ENCODE measurements at places on chromosomes 13 and 19.
A peak's percentile ranks its signal among the peaks of the same experiment; 100 is the strongest.

DNA sequence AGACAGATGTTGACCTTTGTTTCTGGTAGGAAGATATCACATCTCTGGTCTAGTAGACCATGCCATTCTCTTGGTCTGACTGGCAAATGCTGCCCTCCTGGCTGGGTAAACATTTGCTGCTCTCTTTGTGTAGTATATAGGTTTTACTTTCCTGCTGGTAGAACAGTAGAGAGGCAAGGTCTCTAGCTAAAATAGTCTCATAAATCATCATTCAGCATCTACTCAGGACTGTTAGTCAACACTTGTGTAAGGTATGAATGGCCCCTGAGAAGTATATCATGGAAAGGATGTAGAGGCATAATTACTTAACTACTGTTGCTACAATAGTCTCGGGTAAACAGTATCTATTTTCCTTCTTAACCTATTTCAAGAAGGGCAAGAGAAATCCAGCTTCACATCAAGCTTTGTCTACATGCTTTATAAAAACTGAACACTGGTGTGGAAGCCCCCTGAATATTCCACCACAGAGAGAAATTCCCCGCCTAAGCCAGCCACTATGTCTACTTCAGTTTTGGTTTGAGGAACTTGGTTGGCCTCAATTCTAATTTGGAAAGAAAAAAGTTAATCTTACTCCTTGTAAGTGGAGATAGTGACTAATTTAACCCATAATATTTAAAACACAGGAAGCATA is 18.4 kb upstream of the MYCBP2 start:
- no peak for DNase-seq

GRCh38 chr13:51243832-51244231 is 21.6 kb downstream of the FAM124A start:
- no peak for DNase-seq

GRCh38 chr13:26236296-26236695 is 14.2 kb upstream of the RNF6 start:
- no peak for DNase-seq

- no peak for DNase-seq
Measured at GRCh38 chr13:87093399-87093798, 577.8 kb upstream of the SLITRK5 start.

DNA sequence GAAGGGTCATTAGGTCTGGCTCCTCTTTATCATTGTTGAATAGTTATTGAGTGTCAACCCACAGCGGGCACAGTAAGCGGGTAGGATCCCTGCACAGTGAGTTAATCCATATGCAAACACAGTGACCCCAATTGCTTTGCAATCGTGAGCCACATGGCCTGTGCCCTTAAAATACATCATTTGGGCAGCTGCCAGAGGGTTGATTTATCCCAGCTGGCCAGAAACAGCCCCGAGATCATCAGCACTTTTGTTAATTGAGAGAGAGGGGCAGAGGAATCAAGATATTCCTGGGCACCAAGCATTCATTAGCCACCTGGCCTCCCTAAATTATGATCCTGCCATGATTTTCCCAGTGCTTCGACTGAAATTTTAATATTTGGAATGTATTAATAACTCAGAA is 9.8 kb upstream of the CNMD start:
- peak; percentile 22 for DNase-seq

DNA sequence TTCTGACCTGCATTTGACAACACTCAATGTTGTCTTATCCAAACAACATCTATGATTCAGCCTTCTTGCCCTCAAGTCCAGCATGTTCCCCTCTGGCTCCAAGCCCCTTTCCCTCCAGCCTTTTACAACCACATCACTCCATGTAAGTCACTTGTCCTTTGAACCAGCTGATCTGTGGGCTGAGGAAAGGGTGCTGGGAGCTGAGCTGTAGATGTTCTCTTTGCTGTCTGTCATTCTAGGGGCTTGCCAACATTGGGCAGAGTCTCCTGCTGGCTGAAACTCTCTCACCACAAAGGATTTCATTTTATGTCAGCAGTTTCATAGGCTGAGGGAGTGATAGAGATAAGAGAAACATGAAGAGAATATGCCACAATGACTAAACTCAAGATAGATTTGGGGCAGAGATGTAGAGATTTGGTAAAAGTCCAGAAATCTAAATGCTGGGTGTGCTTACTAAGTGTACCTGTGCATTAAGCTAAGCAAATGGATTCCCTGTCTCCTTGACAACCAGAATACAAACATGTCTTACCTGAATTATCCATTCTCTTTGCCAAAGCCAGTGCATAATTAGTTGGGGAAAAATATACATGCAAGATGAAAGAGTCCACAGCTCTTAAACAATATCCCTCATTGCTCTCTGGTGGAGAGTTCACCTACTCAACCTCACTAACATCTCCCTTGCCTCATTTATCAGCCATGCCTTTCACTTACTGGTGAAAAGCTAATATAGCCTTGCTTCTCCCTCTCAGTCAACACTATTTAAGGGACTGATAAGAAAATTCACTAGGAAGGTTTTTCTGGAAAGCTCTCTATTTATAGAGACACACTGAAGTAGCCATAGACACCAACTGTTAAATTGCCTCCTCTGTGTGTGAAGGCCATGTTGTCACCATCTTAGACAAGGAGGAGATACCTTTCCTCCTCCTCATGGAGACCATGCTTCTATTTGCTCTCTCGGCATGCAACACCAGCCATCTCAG is 175.5 kb upstream of the SERP2 start:
- no peak for DNase-seq

- no peak for DNase-seq
Measured at GRCh38 chr13:74575729-74576125, 441.5 kb upstream of the KLF12 start.

DNA sequence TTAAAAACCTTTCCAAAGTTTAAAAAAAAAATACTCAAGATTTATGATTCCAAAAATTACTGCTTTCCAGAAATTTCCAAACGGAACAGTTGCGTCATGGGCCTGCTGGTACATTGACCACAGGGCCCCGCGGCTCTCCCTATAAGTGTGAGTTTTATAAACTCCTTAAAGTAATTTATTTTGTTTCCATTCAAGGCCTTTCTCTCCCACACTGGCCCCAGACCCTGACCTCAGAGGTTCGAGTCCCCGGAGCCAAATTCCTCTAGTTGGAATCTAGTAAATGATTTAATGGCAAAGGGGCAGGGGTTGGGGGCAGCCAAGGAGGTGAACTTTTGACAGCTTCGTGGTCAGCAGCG is 97.5 kb downstream of the INSR start:
- no peak for DNase-seq

- DNase-seq: no peak
Measured at GRCh38 chr19:6236310-6237291, 43.2 kb downstream of the MLLT1 start.

- DNase-seq: no peak
Measured at GRCh38 chr13:45174478-45174877, 26.4 kb downstream of the KCTD4 start.

DNA sequence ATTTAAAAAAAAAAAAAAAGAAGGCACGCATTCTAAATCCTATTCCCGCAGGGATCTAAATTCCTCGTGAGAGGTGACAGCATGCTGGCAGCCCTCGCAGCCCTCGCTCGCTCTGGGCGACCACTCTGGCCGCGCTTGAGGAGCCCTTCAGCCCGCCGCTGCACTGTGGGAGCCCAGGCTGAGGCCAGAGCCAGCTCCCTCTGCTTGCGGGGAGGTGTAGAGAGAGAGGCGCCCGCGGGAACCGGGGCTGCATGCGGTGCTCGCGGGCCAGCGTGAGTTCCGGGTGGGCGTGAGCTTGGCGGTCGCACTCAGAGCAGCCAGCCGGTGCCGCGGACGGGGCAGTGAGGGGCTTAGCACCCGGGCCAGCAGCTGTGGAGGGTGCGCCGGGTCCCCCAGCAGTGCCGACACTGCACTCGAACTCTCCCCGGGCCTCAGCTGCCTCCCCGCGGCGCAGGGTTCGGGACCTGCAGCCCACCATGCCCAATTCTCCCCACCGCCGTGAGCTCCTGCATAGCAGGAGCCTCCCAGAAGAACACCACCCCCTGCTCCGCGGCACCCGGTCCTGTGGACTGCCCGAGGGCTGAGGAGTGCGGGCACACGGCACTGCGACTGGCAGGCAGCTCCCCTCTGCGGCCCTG is 553.9 kb downstream of the LMO7 start:
- DNase-seq: no peak

DNA sequence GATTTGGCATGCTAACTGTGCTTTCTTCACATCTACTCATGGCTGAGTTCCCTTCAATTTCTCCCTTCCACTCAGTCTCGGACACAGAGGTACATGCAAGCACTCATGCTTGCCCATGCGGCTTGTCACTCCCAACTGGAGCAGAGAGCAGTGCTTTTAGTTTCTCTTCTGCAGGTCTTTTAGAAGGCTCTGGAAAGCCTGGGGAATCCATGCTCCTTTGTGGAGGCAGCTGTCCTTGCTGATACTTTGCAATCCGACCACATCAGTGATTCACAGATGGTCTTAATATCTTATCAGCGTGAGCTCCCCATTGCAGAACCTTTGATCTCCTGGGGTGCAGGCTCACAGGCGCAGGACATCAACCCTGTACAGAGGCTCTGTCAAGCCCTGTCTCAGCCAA is 203.9 kb downstream of the COL4A1 start:
- no peak for DNase-seq

- DNase-seq: no peak
Measured at GRCh38 chr13:43850873-43851272, 28.7 kb downstream of the CCDC122 start.

- DNase-seq: no peak
Measured at GRCh38 chr19:15563931-15564330, 51.1 kb upstream of the CYP4F8 start.

- no peak for DNase-seq
Measured at GRCh38 chr19:2747349-2747748, 7.5 kb upstream of the SLC39A3 start.

DNA sequence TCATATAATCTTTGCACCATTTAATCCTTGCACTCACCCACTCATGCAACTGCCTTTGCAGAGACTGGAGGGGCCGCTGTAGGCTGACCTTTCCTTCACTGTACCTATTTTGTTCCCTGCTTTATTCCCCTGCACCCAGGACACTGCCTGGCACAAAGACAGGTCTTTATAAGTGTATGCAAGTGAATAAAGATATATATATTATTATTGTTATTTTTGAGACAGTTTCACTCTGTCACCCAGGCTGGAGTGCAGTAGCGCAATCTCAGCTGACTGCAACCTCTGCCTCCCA is 3.8 kb downstream of the ALOX5AP start:
- DNase-seq: no peak

GRCh38 chr13:78845656-78846365 is 186.9 kb upstream of the OBI1 start:
- no peak for DNase-seq

All from NCI-H1105 (cell line).